GM13977 (cell line): ENCODE measurements at places on chromosomes 3 and 15.

DNA sequence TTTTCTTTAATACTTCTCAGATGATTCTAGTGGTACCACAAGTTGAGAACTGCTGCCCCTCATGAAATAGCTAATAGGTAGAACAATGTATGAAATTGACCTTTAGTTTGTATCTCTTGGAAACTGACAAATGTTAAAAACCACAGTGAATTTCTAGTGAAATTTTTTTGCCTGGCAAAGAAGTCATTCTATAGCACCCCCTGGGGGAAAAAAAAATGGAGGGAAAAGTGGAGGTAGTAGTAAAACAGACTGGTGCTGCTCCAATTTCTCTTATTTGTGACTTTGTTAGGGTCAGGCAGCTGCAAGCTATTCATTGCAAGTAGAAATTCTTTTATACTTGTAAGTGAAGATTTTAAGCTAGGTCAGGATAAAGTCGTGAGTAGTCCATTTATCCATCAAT lies 605.0 kb downstream of the NLGN1 start:
- DNase-seq = no peak

DNA sequence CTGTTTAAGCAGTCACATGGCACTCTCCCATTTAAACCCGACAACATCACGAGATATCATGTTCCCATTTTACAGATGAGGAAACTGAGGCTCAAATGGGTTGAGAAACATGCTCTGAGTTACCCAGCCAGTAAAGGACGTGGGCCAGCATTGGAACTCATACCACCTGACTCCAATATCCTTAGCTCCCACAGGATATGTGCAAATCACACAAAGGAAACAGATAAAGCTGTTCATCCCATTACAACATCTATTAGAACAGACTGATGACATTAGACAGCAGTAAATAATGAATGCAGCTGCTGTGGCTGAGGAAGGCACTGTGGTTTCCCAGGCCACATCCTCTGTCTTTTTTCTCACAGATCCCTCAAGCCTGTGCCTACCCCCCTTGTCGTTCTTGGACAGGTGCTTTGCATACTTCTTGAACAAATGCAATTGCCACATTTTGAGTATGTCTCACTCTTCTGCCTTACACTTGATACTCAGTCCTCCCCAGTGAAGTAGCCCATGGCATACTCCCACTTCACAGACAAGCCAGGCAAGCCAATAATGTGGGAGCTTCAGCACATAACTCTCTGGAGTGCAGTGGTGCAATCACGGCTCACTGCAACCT lies 17.7 kb downstream of the FRMD4B start:
- peak; percentile 66 for DNase-seq

- no peak for DNase-seq
Measured at GRCh38 chr3:11238060-11238459, 34.1 kb upstream of the ATG7 start.

DNA sequence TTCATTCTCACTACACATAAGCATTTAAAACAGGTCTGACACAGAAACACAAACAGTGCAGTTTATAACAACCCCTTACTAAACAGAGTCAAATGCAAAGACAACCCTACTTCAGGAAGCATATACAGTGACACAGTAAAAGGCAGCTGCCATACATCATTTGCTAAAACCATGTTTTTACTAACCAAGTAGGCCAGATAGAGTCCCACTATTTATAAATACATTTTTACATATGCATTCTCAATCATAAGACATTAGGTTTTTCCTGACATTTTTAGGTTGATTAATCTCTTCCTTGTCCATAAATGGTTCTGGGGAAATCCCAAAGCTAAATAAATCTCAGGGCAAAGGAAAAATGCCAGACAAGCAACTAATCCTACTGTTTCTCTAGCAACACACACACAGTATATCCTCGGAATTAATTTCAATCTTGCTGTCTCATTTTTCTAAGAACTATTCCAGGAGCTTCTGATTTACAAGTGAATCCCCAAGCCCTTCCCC lies 39.0 kb downstream of the CHAC1 start:
- DNase-seq = no peak

- DNase-seq = no peak
Measured at GRCh38 chr3:154113609-154114008, 7.6 kb upstream of the ARHGEF26 start.

GRCh38 chr15:69015591-69015990 lies 1.1 kb downstream of the NOX5 start:
- DNase-seq = no peak

DNA sequence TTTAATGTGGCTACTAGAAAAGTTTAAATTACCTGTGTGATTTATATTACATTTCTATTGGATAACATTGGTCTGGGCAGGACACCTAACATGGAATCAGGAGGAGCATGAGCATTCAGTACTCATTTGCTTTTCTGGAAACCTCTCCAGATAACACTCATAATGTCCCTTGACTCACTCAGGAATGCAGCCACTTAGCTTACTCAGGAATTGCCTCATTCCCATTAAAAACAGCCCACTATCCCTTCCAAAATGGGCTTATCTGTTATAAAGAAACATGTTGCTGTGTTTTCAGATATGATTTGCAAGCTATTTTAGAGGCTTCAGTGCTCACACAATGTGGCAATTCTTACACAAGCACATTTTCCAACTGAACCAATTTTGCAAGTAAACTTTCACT lies 17.1 kb downstream of the GBE1 start:
- no peak for DNase-seq

GRCh38 chr3:178043084-178043483 lies 493.2 kb upstream of the KCNMB2 start:
- DNase-seq = no peak

DNA sequence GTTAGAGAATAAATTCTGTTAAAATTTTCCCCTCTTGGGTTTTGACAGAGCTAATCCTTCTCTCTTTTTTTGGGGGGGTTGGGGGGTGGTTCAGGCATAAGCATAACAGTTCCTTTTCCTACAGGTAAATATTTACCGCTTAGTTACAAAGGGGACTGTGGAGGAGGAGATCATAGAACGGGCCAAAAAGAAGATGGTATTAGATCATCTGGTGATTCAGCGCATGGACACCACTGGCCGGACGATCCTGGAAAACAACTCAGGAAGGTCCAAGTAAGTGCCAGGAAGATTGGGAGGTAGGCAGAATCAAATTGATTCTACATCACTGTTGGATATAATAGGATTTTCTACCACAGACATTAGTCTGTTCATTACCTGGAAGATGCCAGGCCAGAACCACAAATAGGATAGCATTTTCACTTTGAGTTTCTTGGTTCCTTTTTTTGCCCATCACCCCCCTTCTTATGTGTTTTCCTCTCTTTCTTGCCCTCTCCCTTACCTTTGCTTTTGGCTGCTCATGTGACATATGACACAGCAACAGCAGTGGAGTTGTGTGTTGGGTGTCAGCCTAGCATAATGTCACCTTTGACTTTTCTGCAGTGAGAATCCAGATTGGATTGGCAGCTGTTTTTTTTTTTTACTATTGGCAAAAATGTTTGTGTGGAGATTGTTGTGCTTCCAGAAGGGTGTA lies 79.0 kb downstream of the CHD2 start:
- no peak for DNase-seq

DNA sequence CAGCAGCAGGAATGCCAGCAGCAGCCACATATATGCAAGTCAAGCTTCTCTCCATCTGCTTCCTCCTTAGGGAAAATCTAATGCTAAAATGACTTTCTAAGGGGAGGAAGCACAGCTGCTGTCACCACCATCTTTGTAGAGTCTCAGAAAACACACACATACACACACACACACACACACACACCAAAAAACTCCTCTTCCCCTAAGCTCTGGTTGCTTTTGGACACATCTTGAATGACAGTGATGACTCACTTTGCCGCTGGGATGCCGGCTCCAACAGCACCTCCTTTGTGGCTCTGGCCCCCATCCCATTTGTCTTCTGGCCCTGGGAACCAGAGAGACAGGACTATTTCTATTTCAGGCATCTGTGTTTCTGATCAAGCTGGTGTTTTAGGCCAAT lies 124.8 kb upstream of the GOLIM4 start:
- DNase-seq = no peak

DNA sequence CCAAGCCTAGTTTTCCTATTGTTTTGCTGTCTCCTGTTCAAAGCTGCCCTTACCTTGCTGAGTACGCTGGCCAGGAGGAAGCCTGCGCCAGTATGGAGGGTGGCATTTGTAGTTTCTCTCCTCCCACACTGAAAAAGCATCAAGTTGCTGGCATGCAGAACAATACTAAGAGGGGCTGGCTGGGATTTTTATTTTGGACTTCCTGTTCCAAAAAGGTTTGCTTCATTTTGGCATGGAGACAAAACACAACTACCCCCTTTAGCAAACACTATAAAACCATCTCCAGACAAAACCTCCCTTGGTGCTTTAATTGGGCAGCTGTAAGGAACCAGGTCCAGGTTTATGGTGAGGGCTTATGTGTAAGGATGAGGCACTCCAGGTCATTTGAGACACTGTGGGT lies 457.6 kb downstream of the PDCD6IP start:
- DNase-seq = no peak

DNA sequence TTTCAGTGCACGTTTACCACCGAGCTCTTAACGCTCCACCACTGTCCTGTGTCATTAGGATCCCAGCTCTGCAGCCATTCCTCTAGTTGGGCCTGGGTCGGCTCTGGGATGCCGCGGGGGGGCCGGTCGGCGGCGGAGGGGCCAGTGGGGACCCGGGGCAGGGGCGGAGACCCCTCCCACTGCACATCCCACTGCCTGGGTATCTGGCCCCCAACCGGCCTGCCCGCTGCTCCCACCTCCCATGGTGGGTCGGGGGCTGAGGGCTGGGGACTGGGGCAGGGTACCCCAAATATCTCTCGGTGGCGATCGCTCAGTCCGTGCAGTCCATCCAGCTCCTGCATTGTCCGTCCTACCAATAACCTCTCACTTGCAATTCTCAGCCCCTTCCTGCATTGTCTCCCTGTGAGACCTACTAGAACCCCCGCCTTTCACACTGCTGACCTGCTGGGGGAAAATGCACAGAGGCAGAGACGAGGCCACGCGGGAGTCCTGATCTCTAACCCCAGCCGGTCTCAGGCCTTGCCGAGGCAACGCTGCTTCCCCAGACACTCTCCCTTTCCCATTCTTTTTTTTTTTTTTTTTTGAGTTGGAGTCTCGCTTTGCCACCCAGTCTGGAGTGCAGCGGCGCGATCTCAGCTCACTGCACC lies 24.0 kb upstream of the MUC20 start:
- DNase-seq = no peak

DNA sequence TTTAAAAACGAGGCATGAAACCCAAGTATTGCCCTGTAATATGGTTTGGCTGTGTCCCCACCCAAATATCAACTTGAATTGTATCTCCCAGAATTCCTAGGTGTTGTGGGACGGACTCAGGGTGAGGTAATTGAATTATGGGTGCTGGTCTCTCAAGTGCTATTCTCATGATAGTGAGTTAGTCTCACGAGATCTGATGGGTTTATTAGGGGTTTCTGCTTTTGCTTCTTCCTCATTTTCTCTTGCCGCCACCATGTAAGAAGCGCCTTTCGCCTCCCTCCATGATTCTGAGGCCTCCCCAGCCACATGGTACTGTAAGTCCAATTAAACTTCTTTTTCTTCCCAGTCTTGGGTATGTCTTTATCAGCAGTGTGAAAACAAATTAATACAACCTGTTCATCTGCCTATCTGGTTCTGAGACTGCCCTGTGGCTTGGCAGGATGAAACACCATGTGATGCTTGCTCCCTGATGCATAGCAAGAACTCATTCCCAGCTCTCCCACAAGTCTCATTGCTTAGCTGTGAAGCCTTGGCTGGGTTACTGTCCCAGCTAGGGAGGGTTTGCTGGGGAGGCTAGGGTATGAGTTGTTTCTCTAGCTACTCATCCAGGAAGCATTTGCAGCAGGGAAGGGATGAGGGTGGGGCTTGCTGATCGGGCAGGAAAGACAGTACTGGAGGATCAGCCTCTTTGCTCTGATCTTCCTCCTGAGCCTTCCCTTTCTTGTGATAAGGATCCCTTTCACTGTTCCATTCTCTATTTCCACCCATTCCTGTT lies 3.7 kb upstream of the SQOR start:
- DNase-seq = no peak

GRCh38 chr3:12884186-12884680 lies 42.9 kb upstream of the RPL32 start:
- DNase-seq = no peak

GRCh38 chr15:39131609-39132008 lies 449.3 kb upstream of the THBS1 start:
- no peak for DNase-seq

- DNase-seq = no peak
Measured at GRCh38 chr3:56885453-56885852, 83.7 kb upstream of the ARHGEF3 start.

DNA sequence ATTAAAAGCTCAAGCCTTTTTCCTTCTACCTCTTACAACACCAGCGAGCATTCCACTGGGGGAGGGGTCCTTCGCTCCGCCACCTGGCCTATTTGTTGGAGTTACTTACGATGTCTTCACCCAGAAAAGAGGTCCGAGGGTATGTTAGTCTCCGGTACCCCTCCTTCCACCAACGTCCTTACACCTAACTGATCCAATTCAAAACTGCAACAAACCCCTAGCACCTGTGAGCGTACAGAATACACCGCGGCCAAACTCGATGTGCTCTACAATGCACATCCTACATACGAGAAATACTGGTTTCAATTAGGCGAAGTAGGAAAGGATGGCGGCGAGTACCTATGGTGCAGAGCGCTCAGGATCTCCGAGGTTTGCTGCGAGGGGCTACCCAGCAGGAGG lies 944 bp downstream of the SLITRK3 start:
- DNase-seq = no peak

DNA sequence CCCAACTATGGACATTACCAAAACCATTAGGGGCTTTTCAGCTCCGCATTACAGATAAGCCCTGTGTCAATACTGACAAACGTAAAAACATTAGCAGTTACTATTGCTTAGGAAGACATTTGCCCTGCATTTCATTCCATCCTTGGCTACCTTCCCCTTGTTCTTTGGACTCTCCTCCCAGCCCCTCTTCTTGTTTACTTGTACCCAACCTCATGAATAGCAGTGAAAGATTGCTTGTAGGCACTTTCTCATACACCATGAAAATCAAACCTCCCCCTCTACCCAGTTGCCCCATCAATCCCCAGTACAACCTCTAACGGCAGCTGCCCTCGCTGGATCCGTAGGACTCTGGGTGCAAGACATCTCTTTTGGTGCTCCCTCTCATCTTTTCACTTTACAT lies 16.9 kb upstream of the FAM107A start:
- no peak for DNase-seq

GRCh38 chr3:168034152-168034928 lies 61.4 kb downstream of the GOLIM4 start:
- no peak for DNase-seq

DNA sequence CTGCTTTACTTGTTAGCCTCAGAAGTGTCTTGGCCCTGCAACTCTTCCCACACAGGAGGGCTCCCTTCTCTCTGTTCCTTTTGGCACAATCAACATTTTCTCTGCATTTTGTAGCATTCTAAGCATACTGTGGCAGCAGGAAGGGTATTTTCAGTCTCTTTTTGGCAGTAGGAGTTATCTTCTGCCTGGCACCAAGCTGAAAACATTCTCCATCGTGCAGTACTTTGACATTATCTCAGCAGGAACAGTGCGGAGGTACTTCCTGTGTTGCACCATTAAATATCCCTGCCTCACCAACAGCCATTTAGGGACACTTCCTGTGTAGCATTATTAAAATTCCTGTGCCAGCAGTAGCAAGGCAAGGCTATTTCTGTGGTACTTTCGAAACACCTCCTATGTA lies 233.2 kb upstream of the SEMA6D start:
- DNase-seq = no peak
